ENCODE measurements at places on chromosomes 4 and X. TPM values are rescaled to one million over a fixed set of nuclear protein-coding genes. Genes with fewer than 3 reads are reported as not detected.

USP17L26 gene
- not detected for total RNA-seq

PGAM4 gene
- not detected for total RNA-seq

SSX4 gene
- not detected for total RNA-seq

TCEAL6 gene
- not detected for total RNA-seq

ACE2 gene
- total RNA-seq = 16.9 TPM

ASB5 gene
- 36.8 TPM for total RNA-seq

C4orf51 gene
- not detected for total RNA-seq

MORF4L2 gene
- 188 TPM for total RNA-seq

TLR8 gene
- 1.8 TPM for total RNA-seq

ZMAT1 gene
- 7.1 TPM for total RNA-seq

HOPX gene
- 25.7 TPM for total RNA-seq

WAS gene
- 6.4 TPM for total RNA-seq

FAM149A gene
- 38.1 TPM for total RNA-seq

CAPN6 gene
- 38.8 TPM for total RNA-seq

COX18 gene
- total RNA-seq = 23.9 TPM

OPN1LW gene
- not detected for total RNA-seq

TENM3 gene
- 39.5 TPM for total RNA-seq

CXCL10 gene
- 3.3 TPM for total RNA-seq

SHROOM4 gene
- total RNA-seq = 21.8 TPM

INTU gene
- total RNA-seq = 20.6 TPM

GRPR gene
- total RNA-seq = 0.35 TPM

CT45A10 gene
- total RNA-seq = not detected

IL1RAPL2 gene
- total RNA-seq = 1.6 TPM

All from metanephros (tissue), 2 donors.